ENCODE measurements at places on chromosomes 16 and 17.

- no peak for DNase-seq
These were observed 13.9 kb downstream of the HAGH start for GRCh38 chr16:1812732-1813163.

DNA sequence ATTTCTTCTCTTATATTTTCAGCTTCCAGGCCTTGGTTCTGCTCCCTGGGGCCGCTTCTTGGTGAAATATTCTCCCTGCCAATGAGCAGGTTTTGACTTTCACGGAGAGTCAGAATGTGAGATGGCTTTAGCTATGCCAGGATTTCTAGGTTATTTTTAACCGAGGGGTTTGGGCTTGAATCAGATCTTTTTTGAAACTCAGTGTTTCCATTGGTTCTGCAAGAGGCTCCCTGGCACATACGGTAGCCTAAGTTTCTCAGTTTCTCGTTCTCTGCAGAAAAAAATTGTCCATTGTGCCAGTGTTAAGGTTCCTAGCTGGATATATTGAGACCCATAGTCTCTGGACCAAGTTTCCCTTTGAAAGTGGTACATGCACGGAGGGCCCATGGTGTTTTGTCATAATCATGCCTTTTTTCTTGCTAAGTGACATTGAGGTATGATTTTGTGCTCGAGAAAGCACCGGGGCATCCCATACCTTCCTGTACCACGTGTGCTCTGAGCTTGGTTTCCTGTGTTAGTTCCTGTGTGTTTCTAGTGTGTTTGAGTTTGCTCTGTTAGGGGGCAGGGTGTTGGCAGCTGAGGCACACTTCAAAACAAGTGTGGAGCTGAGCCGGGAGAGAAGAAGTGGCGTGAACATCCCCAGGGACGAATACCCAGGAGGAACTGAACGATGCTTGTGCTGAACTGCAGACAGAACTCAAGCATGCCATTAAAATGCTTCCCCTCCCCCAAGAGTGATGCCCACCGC, 127.2 kb downstream of the HS3ST3B1 start:
- no peak for DNase-seq

DNA sequence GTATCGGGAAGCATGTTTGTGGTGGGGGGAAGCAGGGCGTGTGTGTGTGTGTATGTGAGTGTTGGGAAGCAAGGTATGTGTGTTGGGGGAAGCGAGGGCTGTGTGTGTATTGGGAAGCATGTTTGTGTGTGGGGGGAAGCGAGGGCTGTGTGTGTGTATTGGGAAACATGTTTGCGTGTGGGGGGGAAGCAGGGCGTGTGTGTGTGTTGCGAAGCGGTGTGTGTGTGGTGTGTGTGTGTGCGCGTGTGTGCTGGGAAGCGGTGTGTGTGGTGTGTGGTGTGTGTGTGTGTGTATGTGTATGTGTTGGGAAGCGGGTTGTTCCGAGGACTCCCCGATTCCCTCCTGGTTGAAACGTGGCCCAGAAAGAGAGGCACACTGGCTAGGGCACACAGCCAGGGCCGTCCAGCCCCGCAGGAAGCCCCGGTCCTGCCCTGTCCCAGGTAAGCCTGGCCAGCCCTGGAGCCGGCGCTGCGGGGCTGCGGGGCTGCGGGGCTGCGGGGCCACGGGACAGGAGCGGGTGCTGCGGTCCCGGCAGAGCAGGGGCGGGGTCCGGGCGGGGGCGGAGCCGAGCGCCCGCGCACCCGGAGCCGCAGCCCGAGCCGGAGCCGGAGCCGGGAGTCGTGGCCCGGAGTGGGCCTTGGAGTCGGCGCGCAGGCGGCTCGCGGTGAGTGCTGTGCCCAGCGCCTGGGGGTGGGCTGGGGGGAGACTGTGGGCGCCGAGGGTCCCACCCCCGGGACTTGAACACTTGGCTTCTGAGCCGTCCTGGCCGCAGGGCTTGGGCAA, at the start of gene NOD2:
Gene NOD2, plus strand, starts transcription at position 608 of the 783 bp plus-strand sequence. CDS start 5,890 bp downstream, outside the sequence.
- no peak for DNase-seq

DNA sequence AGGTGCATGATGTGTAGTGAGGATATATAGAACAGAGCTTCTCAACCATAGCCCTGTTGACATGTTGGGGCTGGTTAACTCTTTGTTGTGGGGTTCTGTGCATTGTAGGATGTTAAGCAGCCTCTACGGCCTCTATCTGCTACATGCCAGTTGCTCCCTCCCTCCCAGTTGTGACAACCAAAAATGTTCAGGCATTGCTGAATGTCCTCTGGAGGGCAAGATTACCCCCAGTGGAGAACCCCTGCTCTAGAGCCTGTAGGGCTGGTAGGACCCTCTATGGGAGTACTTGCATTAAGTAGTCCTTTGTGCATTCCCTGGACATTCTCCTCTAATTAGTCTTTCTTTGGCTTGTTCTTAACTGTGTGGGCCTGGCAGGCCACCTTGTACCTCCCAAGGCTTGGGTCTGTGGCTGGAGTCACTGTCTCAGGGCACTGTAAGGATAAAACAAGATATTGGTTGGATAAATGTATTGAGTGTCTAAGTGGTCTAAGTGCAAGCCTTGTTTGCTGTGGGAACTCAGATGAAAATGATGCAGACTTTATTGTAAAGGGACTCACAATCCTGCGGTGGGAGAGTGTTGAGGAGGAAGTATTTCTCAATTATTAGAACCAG, 19.8 kb upstream of the MYO1D start:
- DNase-seq = no peak

GRCh38 chr17:48066656-48067055, 18.5 kb downstream of the NFE2L1 start:
- DNase-seq = no peak

DNA sequence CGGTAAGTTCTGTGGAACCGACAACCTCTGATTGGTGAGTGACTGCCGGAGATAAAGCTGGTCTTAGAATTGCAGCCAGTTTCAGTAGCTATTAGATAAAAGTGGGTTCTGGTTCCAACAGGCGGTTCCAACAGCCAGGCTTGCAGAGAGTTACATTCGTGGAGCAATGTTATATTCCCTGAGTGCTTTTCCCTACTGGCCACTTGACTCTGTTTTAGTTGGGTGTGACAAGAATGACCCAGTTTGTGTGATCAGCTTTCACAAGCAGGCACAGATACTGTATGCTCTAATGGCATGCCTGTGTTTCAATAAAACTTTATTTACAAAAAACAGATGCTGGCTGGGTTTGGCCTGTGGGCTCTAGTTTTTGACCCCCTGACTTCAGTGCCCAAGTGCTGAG, 196.6 kb downstream of the SNX29 start:
- DNase-seq = no peak

GRCh38 chr17:75769536-75769935, 4.5 kb upstream of the GALK1 start:
- DNase-seq = peak; percentile 82

GRCh38 chr17:75114552-75115314, 5.0 kb downstream of the ARMC7 start:
- no peak for DNase-seq

DNA sequence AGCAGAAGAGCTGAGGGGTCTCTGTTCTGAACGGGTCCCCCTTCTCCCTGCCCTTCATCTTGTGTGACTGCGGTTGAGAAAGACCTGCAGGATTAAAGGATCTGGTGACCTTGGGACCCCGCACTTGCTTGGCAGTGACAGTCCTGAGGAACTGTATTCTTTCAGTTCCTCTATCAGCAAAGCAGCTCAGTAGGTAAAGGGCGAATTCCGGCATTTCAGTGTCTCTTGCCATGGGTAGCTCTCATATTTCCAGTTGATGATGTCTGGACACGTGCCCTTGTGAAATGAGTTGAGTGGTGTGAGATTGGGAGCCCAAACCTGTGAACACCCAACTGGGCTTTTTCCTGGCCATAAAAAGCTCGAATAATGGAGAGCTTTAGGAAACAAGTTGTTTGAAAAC, 135.7 kb downstream of the PRKCA start:
- no peak for DNase-seq

- peak; percentile 38 for DNase-seq
These were observed 528 bp upstream of the NOL11 start for GRCh38 chr17:67717192-67717623.

DNA sequence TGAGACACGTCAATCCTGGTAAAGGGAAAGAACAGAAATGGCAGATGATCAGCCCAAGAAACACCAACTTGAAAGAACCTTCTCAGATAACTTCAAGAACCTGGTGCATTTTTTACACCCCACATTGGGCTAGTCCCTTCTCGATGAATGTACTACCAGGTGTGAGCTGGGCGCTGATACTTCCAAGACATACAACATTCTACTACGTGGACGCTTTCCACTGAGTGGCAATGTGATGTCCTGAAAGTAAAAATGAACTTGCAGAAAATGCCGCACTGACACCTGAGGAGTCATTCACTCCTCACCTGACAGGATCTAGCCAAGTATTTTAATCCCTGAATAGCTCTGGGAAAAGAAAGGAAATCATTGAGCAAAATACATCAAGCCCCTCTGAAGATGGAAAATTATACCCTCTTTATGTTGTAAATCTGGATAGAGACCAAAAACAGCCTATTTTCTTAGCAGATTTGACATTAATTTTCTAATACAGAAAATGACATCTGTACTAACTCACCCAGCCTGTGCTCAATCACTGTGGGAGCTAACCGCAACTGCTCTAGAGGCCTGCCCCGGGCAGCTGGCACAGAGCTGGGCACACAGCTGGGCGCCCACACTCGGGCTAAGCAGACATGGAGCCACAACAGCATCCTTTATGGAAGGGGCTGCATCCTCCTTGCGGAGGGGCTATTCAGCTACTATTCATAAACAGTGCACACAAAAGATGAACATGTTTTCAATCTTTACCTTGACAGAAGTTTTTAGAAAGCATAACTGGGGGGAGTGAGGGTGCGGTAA, 16.2 kb downstream of the SNN start:
- no peak for DNase-seq

DNA sequence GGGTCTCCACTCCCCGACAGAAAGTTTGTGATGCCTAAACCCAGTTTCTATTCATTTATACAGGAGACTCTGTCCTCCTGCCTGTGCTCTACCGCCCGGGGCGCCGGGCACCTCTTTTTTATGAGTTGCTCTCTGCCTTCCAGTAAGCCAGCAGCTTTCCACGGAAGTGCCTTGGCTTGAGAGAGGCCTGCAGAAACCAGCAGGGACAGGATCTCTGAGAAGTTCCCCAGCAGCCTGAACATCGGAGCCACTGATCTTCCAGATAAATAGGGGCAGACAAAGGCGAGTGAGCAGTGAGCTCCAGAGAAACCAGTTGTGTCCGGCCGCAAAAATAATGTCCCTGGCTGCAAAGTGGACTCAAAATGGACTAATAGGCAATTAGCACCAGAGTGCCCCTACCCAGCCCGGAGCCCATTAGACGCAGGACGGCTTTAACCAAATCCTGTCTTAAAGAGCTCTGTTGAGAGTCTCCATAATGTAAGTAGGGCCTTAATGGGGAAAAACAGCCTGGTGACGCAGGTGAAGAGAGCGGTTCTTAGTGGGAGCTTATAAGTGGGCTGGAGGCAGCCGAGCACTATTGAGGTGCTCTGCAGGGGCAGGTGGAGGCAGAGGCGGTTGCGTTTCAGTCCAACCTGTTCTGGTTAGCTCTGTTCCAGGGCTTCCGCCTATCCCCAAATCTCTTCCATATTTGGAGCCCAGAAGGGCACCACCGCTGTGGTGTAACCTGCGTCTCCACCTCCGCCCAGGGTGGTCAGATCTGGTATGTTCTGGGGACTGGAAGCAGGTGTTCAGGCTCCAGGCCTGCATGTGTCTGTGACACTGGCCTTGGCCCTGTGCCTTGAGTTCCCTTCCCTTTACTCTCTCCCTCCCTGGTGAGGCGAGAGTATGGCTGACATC, 74.1 kb downstream of the NT5M start:
- DNase-seq = no peak

DNA sequence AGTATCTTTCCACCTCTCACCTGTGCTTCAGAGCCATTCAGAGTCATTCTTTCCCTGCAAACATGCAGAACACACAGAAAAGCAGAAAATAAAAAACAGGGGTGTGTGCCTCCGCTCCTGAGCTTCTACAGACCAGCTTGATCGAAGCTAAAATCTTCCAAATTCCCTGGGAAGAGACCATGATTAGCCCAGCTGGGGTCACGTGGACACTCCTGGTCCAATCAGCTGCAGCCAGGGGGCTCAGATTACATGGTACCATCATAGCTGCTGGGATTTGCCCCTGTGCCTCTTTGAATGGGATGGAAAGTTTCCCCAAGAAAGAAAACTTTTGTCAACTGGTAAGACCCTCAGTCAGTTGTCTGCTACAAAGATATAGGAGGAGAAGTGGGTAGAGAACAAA, 159.9 kb downstream of the TMEM114 start:
- no peak for DNase-seq

GRCh38 chr16:83835586-83836566, 28.1 kb downstream of the HSBP1 start:
- DNase-seq = no peak
